LNCaP clone FGC (cell line): ENCODE measurements at places on chromosomes 2 and 18.

DNA sequence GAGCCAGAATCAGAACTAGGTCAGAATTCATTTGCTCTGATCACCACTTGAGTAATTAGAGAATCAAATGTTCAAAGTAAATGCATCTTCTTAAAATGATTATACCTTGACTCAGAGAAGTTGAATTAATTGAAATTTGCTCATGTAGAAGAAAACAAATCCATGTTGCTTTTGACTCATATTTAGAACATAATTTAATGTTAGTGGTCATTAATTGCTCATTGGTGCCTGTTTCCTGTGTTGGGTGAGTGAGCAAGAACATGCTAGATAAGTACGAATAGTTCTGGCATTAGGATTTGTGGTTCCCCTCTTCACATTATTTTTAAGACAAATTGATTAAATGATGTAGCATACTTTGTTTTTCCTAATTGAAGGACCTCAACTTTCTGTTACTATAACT, 19.0 kb downstream of the ACVR2A start:
- no peak for DNase-seq

DNA sequence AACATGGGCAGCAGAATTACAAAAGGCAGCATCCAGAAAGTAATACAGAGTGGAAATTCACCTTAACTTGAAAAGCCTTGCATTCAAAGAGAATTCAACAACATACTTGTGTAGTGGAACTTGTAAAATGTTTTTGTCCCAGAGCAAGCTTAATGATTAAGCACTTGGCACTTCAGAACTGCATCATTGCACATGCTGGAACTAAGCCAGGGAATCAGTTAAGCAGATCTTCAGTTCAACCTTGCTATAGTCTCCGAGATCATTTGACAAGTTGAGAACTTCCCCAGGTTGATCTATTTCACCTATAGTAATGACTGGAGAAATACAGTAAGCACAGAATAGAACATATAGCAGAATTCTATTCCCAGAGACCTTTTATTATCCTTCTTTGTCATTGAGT, 1337.2 kb upstream of the NXPH2 start:
- DNase-seq, result no peak

DNA sequence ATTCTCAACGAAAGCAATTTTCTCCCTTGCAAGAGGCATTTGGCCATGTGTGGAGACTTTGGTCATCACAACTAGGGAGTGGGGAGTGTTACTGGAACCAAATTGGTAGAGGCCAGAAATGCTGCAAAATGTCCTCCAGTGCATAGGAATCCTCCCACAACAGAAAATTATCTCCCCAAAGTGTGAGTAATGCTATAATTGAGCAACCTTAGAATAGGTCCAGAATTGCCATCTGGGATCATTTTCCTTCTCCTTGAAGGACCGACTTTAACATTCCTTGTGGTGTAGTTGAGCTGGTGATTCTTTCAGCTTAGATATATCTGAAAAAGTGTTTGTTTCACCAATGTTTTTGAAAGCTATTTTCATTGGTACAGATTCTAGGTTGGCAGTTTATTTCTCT, 111.2 kb upstream of the SMIM21 start:
- no peak for DNase-seq

GRCh38 chr18:4587204-4587603, 132.1 kb upstream of the DLGAP1 start:
- DNase-seq, result no peak

DNA sequence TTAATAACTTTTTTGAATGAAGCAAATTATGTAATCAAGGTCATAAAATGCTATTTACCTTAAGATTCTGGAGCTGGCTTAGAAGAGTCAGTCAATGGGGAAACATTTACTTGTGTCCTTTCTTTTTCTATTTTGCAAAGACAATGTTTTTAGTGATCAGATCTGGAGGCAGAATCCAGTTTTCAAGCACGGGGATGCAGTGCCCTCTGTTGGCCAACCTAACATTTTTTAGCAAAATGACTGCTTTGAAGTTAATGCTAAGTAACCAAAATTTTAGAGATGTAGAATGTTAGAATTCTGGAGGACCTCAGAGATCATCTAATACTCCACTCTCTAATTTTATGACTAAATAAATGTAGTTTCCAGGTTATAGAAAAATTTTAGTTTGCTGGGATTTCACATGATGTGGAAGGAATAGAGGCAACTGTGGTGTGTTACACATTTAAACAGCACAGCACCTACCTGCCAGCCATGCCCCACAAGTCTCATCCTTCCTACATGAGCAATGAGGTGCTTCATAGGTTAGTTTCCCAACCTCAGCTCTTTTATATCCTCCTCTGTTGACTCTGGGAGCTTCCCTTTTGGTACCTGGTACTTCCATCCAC, 23.6 kb upstream of the SLC9A4 start:
- DNase-seq, result no peak

- DNase-seq, result no peak
Measured at GRCh38 chr2:139864821-139865302, 1084.7 kb upstream of the NXPH2 start.

- DNase-seq, result no peak
Measured at GRCh38 chr2:42752314-42752713, 11.6 kb downstream of the OXER1 start.

- no peak for DNase-seq
Measured at GRCh38 chr2:57740891-57741290, 305.7 kb upstream of the VRK2 start.

GRCh38 chr18:74699455-74699854, 101.8 kb downstream of the ZNF407 start:
- DNase-seq, result no peak
